ENCODE measurements at places on chromosomes 3 and 15.

- no peak for DNase-seq
Measured at GRCh38 chr3:125260158-125260557, 47.6 kb upstream of the SLC12A8 start.

- DNase-seq: no peak
Measured at GRCh38 chr3:194161131-194162045, 25.4 kb downstream of the HES1 start.

DNA sequence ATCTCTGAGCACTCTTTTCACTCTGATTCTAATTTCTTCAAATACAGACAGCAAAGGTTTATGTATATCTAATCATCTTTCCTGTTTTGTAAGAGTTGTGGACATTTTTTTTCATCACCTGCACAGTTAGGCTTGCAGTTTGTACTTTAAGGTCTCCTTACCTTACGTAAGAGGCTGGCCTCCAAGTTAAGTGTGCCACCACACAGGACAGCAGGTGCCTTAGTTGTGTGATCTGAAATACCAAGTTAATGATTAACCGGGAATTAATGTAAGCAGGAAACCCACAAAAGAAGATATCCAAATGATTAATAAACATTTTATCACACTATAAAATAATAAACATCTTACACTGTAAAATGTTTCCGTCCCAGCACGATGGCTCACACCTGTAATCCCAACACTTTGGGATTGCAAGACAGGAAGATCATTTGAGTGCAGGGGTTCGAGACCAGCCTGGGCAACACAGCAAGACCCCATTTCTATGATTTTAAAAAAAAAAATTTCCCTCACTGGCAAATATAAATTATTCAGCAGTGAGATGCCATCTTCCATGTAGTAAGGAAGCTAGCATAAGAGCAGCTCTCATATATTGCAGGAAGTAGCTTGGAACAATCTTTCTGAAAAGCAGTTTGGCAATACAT is 87.7 kb upstream of the LIMD1 start:
- no peak for DNase-seq

DNA sequence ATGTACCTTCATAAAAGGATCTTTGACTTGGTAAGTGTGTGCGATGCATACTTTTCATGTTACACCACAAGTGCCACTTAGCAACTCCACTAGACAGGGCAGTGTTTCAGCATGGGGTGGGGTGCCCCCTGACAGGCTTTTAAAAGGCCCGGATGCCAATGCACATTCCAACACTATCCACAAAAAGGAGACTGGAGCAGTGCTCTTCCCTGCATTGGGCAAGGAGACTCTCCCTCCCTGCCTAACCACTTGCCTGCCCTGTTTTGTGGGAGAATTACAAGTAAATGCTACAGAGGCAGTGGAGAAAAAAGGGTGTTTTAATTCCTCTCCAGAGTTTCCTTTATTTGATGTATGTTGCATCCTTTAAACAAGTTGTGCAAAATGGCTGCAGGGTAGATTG is 1.7 kb upstream of the RARB start:
- no peak for DNase-seq

GRCh38 chr3:44885618-44886017 is 11.2 kb downstream of the TGM4 start:
- no peak for DNase-seq

- DNase-seq: no peak
Measured at GRCh38 chr3:71525391-71525790, 58.1 kb downstream of the FOXP1 start.

GRCh38 chr15:69491038-69491505 is 38.5 kb downstream of the RPLP1 start:
- no peak for DNase-seq

GRCh38 chr15:100902436-100903167 is 16.6 kb upstream of the LRRK1 start:
- no peak for DNase-seq

DNA sequence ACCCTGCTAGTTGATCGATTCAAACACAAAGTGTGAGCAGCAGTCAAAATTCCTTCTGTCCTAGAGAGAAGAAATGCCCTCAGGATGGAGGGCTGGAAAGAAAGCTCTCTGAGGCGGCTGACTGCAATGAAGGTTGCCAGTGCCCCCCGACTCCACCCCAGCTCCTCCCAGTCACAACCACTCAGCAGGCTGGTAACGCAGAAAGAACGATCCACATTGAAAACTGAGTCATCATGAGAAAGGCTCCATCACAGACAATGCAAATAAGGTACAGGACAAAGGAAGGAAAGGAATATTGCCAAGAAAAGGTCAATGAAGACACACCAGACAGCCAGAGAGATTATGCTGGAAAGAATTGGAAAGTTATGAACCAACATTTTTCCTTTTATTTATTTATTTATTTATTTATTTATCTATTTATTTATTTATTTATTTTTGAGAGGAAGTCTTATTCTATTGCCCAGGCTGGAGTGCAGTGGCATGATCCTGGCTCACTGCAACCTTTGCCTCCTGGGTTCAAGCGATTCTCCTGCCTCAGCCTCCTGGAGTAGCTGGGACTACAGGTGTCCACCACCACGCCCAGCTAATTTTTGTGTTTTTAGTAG is 17.4 kb upstream of the VGLL4 start:
- DNase-seq: no peak

GRCh38 chr15:31799715-31800321 is 230.5 kb upstream of the CHRNA7 start:
- DNase-seq: no peak

GRCh38 chr3:66885326-66886000 is 112.6 kb upstream of the KBTBD8 start:
- no peak for DNase-seq

- no peak for DNase-seq
Measured at GRCh38 chr15:91186904-91187656, 87.0 kb downstream of the SV2B start.

GRCh38 chr3:160210799-160211221 is 14.4 kb upstream of the C3orf80 start:
- no peak for DNase-seq

DNA sequence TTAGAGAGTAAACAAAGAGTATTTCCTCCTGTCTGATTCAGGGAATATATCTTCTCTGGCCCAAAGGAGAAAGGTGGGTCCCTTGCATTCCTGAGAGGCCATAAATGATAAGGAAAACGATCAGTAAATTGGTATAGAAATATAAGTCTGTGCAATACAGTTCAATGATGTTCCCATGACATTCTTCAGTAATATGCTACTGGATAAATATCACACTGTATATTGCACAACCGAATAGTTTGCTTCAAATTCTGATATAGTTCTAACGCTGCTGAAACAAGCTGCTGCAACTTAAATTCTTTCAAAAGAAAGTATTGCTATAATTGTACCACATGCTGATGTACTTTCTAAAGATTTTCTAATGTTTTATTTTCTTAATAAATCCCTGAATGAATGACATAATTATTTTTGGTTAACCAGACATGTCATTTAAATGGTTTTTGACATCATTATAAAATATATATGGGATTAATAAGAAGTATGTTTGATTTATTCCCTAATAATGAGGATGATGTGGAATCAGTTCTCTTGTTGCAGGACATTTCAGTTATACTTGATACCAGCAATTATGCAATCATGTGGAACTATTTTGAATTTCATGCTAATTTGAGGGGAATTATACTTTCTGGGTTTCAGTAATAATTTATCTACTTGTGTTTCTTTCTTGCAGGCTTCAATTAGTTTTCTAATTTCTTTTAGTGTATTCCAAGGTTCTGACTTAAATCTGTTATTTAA is 44.9 kb downstream of the FGF7 start:
- no peak for DNase-seq

GRCh38 chr3:30810625-30811024 is 83.8 kb downstream of the GADL1 start:
- DNase-seq: no peak

DNA sequence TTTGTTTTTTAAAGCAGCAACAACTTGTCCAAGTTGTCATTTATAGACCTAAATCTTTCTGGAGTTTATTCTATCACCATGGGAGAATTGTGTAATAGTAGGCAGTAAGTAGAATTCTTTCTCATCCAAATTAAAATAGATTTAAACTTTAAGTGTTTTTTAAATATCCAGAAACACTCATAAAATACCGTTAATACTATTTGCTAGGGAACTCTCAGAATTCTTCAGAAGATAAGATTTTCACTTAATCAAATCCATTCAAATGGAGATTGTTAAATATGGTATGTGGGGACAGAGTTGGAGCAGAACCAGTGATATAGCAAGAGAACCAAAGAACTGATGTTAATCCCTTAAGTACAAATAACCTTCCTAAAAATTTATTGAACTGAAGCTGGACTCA is 71.0 kb downstream of the ARIH1 start:
- no peak for DNase-seq

DNA sequence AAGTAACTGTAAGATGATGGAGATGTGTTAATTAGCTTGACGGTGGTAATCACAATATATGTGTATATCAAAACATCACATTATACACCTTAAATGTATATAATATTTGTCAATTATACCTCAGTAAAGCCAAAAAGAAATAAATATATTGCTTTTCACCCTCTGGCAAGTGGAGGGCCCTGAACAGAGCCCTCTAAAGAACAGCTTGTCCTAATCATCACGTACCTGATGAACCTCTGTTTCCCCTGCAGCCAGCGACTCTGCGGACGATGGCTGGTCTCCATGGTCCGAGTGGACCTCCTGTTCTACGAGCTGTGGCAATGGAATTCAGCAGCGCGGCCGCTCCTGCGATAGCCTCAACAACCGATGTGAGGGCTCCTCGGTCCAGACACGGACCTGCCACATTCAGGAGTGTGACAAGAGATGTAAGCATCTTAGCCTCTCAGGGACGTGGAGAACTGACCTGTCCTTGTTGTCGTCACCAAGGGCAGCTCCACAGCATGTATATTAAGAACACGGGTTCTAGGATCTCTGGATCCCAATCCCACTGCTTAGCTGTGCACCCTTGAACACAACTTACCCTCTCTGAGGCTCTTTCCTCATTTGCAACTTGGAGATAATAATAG is 6.3 kb downstream of the THBS1 start:
- DNase-seq: no peak

DNA sequence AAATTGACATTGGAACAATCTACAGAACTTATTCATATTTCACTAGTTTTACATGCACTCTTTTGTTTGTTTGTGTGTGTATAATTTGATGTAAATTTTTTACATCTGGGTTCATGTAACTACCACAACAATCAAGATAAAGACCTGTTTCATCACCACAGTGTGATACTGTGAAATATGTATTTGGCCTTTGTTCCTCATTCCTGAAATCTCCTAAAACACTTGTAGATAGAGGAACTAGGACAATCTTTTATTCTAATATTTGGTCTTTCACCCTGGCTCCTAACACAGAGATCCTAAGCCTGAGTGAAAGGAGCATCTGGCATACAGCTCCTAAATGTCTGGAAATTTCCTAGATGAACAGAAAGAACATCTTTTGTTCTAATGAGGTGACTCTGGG is 155.0 kb upstream of the GPR149 start:
- DNase-seq: no peak

- no peak for DNase-seq
Measured at GRCh38 chr3:115187149-115187757, 40.2 kb upstream of the ZBTB20 start.

DNA sequence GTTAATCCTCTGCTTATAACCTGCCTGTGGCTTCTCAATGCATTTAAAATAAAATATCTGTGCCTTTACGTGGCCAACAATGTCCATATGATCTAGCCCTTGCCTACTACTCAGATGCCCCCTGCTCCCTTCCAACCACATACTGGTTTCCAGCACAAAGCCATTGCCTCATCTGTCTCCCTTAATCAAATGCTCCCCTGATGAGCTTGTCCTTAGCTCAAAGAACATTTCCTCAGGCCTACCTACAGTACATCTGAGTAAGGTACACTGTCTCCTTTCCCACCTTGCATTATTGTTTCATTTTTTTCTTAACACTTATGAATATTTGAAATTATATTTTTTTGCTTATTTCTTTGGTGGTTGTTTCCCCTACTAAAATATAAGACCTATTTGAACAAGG is 5.9 kb upstream of the TSC22D2 start:
- no peak for DNase-seq

DNA sequence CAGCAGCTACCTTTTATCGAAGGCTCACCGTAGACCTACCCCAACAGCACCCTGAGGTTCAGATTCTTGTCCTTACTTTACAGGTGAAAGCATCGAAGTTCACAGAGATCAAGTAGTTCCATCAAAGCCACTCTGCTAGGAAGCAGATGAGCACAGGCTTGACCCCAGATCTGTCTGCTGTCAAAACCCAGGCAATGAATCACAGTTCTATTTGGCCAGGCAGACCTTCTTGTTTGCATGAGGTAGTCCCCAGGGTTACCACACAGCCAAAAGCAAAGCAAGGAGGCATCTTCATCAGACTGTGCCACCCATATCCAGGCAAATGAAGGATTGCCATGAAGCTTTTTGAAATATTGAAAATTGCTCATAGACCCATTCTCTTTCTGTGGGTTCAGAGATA is 33.0 kb downstream of the HES1 start:
- DNase-seq: no peak

DNA sequence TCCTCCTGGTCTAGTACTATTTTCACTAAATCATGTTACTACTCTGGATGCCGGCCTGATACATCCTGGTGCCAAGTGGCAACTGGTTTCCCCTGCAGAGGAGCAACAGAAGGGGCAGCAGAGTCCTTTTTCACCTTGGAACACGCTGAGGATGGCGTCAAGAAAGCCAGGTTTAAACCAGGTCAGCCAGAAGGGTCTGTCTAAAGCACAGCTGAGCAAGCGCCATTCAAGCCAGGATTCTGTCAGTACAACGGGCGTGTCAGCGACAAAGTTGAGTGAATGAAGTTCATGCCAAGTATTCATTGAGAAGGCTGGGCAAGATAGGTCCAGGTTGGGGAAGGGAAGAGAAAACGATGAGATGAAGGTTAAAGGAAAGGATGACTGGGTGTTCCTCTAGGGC is 88.2 kb downstream of the FBN1 start:
- DNase-seq: no peak

- no peak for DNase-seq
Measured at GRCh38 chr15:73914145-73914544, 12.1 kb upstream of the LOXL1 start.

GRCh38 chr3:29429055-29429679 is 148.3 kb downstream of the RBMS3 start:
- DNase-seq: no peak

DNA sequence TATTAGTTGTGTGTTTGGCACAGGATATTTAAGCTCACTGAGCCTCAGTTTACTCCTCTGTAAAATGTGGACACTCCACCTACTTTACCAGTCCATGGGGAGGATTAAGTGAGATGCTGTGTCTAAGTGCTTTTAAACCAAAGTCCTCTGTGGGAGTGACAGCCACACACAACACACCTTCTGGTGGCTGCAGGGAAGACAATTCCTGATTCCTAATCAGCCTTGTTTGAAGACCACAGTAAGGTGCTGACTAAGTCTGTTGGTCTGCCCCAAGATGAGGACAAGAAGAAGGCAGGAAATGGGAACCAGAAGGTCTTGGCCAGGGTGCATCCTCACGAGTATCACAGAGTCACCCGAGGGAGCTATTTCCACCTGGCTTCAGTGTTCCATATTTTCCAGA is 52.3 kb downstream of the EPHB1 start:
- DNase-seq: no peak

- DNase-seq: no peak
Measured at GRCh38 chr3:135089451-135089850, 294.4 kb downstream of the EPHB1 start.

GRCh38 chr3:70854108-70854507 is 541.7 kb upstream of the MDFIC2 start:
- DNase-seq: no peak

- DNase-seq: no peak
Measured at GRCh38 chr3:154614601-154615000, 184.6 kb upstream of the GPR149 start.

GRCh38 chr3:70947579-70947978 is 635.1 kb upstream of the MDFIC2 start:
- no peak for DNase-seq

GRCh38 chr3:184786280-184786941 is 25.6 kb upstream of the VPS8 start:
- DNase-seq: no peak
